Lung (tissue), 17 donors: ENCODE measurements at places on chromosomes 2 and 18. TPM values are rescaled to one million over a fixed set of nuclear protein-coding genes. Genes with fewer than 3 reads are reported as not detected.

LYPD1 gene
- polyA plus RNA-seq: 1.2 TPM

SH3RF3 gene
- 8.7 TPM for polyA plus RNA-seq

ZSWIM2 gene
- polyA plus RNA-seq: not detected

CFAP65 gene
- polyA plus RNA-seq: 5.8 TPM

CAMKMT gene
- polyA plus RNA-seq: 3.6 TPM

NEU2 gene
- not detected for polyA plus RNA-seq

OBSL1 gene
- 58.4 TPM for polyA plus RNA-seq

RBM43 gene
- polyA plus RNA-seq: 3.6 TPM

UGT1A6 gene
- 0.96 TPM for polyA plus RNA-seq

STRADB gene
- 19.7 TPM for polyA plus RNA-seq

C2orf78 gene
- polyA plus RNA-seq: not detected

KYNU gene
- polyA plus RNA-seq: 33.9 TPM

FAM117B gene
- 1.4 TPM for polyA plus RNA-seq

CDH19 gene
- 0.67 TPM for polyA plus RNA-seq

SLC1A4 gene
- 8.7 TPM for polyA plus RNA-seq

SCN3A gene
- 0.16 TPM for polyA plus RNA-seq

ZSCAN30 gene
- polyA plus RNA-seq: 5.7 TPM

CAPN13 gene
- polyA plus RNA-seq: 7.8 TPM

CCDC102B gene
- polyA plus RNA-seq: 7.1 TPM

C1QL2 gene
- not detected for polyA plus RNA-seq

DNA sequence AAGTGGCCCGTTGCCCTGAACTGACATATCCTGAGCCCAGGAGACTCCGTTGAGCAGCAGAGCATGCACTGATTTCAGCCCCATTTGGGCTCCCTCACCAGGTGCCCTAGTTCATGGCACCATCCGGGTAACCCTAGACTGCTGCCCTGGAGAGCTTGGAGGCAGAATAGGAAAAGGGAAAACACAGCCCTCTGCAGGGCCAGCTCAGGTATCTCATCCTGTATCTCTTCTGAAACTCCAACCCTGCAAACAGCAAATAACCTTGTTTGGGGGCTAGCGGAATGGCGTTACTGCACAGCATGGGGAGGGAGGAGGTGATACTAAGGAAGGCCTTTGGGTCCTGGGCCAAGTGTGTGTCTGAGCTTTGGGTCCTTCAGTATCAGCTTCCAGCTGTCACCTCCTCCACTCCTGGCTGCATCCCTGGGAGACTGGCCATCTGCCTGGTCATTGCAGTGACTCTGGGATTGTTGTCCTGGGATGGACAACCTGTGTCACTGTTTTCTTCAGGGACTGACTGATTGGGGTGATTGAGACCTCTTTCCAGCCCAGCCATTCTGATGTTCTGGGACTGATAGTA lies 233.8 kb upstream of the SKOR2 start:
- no peak for DNase-seq

- DNase-seq: no peak
Observed at GRCh38 chr2:127624320-127624755, 21.6 kb upstream of the GPR17 start.

DNA sequence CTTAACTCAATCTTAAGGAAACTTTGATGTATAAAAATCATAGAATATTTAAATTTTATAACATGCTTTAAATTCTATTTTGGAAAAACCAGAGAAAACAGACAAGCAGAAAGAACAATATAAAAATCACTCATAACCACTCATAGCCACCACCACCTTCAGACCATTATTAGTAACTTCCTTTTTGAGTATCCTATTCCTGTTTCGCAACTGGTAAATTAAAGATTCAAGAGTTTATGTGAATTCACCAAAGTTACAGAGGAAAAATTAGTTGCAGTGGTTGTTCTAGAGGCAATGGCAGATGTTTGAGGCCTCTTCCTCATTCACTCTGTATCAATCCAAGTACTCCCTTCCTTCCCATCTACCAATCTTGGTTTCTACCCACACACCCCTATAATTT lies 49.3 kb upstream of the PROKR1 start:
- DNase-seq: no peak

- DNase-seq: no peak
Observed at GRCh38 chr2:215161301-215161829, 22.9 kb upstream of the ABCA12 start.

GRCh38 chr2:165877565-165878550 lies 75.7 kb downstream of the TTC21B start:
- DNase-seq: no peak

GRCh38 chr2:57796527-57796926 lies 250.1 kb upstream of the VRK2 start:
- DNase-seq: no peak

DNA sequence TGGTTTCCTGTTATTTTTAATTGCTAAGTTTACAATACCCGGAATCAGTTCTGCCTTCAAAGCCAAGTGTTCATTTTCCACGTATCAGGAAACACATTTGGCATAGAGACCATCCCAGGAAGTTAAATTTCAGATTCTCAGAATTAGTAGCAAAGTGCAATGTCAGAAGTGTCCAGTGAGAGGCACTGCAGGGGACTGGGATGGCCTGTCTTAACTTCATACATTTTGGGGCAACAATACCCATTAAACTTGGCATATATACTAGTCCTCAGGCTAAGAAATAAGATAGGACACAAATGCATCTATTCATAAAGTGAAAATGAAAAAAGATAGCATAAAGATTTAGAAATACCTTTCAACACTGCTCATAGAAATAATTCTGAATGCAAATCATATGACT lies 1.5 kb upstream of the IL1RL2 start:
- peak; percentile 24 for DNase-seq

DNA sequence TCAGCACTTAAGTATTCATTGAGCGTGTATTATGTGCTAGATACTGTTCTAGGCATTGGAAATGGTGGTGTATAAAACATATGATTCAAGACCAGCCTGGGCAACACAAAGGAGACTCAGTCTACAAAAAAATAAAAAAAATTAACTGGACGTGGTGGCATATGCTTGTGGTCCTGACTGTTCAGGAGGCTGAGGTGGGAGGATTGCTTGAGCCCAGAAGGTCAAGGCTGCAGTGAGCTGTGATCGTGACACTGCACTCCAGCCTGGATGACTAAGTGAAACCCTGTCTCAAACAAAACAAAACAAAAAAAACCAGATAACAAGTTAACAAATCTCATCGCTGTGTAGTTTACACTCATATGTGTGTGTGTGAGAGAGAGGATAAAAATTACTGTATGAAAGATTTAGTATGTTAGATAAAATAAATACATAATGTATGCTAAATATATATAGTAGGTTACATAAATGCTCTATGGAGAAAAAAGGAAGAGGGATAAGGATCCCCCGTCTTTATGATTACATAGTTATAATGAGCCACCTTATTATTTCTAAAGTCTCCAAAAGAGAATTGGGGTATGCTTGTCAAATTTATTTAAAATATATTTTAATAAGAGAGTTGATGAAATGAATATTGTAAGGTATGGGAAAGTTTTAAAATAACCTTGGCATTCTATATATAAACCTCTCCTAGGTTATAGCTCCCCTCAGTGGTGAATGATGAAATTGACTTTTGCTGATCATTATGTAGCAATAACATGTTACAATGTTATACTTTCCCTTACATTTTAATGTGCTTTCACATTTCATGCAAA lies 69.2 kb downstream of the EHBP1 start:
- DNase-seq: peak; percentile 75

GRCh38 chr18:1467461-1467964 lies 562.8 kb downstream of the ADCYAP1 start:
- DNase-seq: no peak

GRCh38 chr2:195498839-195499490 lies 158.1 kb upstream of the SLC39A10 start:
- no peak for DNase-seq

GRCh38 chr2:98172951-98173350 lies 86.0 kb downstream of the VWA3B start:
- DNase-seq: no peak

DNA sequence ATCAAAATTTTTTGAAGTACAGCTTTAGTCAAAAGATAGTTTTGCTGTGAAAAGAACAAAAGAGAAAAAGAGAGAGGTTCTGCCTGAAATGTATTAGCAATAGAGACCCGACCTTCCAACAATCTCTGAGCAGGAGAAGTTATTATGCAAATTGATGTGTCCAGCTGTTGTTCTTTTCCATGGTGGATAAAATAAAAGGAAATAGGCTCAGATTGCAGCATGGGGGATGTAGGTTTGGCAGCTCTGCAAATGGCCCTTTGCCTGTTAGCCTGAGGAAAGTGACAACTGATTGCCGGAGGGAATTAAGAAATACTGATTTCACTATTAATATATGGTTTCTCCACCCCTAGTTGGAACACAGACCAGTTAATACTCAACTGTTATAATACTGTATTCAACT lies 1283.2 kb upstream of the NXPH2 start:
- DNase-seq: peak; percentile 96

DNA sequence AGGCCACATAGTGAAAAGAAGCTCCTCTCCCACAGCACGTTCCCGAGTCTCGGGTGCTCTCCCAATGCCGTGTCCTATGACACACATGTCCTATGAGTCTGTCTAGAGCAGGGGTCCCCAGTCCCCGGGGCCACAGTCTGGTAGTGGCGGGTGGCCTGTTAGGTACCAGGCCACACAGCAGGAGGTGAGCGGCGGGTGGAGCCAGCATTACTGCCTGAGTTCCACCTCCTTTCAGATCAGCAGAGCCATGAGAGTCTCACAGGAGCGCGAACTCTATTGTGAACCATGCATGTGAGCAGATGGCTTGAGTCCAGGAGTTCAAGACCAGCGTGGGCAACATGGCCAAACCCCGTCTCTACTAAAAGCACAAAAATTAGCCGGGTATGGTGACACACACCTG lies 112.6 kb downstream of the ZBTB7C start:
- no peak for DNase-seq

- DNase-seq: no peak
Observed at GRCh38 chr2:121089166-121089510, 195.9 kb downstream of the TFCP2L1 start.

DNA sequence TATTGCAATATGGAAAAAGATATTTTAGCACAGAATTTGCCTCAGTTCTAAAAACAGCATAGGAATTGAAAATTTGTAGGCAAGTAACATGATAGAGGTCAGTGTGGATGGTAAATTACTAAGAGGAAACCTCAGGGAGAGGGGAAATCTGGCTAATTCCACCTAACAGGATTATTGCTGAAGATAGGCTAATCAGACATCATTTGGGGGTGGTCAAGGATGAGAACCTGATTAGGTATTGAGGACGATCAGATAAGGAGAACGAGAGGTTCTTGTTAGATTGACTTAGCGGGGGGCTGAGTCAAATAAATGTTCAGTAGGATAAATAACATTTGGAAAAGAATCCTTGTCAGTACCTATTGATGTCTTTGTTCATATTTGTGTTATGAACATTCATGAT lies 543.2 kb upstream of the LRRTM4 start:
- DNase-seq: no peak

GRCh38 chr2:189700681-189701080 lies 26.2 kb downstream of the ANKAR start:
- DNase-seq: no peak

- no peak for DNase-seq
Observed at GRCh38 chr18:13551841-13552733, 174.3 kb downstream of the FAM210A start.

DNA sequence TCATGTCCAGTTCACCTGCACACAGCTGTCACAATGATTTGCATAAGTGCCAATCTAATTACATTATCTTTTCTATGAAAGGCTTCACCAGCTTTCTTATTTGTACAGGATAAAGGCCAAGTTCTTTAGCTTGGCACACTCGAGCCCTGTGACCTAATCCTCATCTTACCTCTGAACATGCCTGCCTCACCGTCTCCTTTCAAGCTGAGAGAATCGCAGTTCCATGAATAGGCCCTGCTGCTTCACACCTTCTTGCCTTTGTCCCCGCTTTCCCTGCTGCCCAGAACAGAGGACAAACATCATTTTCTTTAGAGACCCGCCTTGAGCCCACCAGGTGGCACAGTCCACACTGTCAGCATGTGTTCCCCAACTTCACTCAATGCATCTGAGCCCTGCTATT lies 1094.7 kb downstream of the BCL11A start:
- DNase-seq: peak; percentile 8

DNA sequence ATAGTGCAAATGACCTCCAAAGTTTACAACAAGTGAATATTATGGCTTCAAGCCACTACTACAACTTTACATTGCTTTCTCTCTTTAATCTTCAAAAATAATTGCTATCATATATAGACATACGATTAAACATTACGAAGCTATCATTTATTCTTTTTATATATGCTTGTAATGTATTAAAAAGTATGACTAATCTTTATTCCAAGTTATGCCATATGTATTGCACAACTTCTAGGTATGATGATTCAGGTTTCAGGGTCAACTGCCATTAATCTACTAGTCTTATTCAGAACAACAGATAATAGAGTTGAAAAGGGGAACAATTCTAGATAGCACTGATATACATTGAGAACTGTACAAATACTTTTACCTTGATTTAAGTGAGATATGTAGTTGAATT lies 506.2 kb upstream of the TMEFF2 start:
- no peak for DNase-seq

GRCh38 chr2:210954386-210954907 lies 398.0 kb downstream of the CPS1 start:
- peak; percentile 55 for DNase-seq

DNA sequence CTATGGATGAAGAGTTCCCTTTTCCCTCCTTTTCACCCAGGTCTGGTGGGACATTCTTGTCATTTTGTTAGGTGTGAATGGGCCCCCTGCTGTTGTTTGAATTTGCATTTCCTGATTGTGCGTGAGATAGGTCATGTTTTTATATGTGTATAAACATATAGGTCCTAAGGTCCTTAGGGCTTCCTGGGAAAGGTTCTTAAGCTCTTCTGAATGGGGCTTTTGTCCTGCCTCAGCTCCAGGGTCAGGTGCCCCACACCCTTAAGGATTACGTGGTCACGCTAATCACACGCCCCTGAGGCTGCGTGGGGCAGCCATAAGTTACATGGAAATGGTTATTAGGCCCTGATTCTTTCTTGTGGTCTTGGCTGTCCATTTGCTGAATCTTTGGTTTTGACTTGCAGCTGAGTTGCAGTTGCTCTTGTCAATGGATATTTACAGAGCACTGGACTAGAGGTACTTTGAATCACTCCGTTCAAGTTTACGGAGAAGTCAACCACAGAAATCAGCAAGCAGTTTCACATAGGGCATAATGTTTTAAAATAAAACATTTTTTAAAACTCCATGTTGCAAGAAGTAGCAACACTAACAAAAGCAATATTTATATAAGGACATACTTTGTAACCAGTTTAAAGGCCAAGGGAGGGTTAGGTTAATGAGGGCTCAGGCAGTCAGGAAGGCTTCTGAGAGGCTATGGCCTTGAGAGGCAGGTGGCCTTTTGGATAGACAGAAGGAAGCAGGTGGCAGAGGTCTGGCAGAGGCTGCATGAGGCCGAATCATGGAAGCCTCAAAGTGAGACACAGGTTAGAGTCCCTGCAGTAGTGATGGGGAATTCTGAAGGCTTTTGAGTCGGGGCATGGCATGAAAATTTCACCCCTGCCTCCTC lies 24.2 kb downstream of the LIPG start:
- no peak for DNase-seq

GRCh38 chr2:110688594-110689091 lies 10.8 kb upstream of the BUB1 start:
- no peak for DNase-seq

- no peak for DNase-seq
Observed at GRCh38 chr2:238183821-238184220, 19.7 kb downstream of the ILKAP start.

GRCh38 chr2:189641590-189641989 lies 19.7 kb upstream of the ASNSD1 start:
- no peak for DNase-seq

- DNase-seq: no peak
Observed at GRCh38 chr2:173427887-173428668, 73.4 kb downstream of the CDCA7 start.

- no peak for DNase-seq
Observed at GRCh38 chr2:7375901-7376300, 458.7 kb downstream of the RNF144A start.
